ENCODE measurements at places on chromosomes 1 and 21.

DNA sequence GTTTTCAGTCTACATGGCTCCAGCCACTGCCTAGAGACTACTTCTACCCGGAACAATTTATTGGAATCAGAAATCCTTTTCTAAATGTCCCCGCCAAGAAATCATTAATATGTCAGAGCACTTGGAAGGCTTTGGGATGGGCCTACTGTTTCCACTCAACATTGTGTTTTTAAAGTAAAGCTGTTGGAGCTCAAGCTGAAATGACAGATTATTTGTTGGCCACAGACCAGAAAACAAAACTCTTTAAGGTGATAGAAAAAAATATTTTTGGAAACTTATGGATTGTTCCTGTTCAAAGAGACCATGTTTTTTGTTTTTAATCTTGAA lies 496 bp downstream of the VPS45 start:
- DNase-seq = no peak

DNA sequence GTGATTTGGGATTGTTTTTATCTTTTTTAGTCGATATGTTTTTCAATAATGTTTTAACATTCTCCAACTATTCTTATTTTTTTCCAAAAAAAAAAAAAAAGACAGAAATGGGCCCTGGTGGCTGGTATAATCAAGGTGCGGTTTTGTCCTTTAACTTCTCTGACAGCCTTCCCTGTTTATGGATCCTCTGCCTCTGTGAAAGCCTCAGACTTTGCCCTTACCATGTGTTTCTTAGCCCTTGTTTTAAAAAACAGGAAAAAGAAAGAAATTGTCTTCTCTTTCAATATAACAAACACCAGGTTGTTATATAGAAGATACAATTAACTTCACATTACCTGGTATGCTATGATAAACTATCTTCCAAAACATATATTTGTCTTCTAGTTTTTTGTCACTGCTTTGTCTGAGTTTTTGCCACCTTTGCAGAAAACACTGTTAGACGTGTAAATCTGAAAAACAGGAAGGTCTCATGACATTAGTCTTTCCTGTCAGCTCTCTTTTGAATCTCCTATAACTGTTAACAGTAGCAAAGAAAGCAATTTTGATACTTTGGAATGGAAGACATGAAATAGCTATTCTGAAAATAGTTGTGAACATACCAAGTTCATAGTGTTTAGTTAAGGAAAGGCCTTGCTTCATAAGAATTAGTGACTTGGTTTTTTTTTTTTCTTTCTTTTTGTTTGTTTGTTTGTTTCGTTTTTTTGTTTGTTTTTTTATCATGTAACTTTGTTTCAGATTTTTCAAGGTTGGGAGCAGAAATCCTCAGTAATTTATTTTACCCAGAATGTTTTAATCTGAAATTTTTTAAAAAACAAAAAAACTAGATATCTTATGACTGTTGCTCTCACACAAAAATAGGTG lies 31.7 kb upstream of the CACYBP start:
- no peak for DNase-seq

GRCh38 chr1:156367383-156368156 lies 1.4 kb upstream of the RHBG start:
- DNase-seq = no peak

DNA sequence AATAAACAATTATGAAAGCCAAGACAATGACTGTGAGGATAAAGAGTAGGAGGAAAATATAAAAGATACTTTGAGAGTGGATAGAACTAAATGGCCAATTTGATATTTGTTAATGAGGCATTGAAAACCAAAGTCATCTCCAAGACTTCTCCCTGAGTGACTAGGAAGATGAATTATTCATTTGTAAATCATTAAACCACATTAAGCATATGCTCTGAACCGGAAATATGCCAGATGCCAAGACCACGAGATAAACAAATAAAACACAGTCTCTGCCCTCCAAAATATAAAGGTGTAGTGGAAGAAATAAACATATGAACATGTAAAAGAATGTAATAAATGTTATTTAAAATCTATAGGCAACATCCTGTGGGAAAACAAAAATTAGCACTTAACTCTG lies 78.8 kb downstream of the MRPL39 start:
- DNase-seq = no peak

GRCh38 chr1:220917535-220918209 lies 38.4 kb downstream of the HLX start:
- DNase-seq = no peak

- no peak for DNase-seq
These were observed 4.6 kb downstream of the TRIM11 start for GRCh38 chr1:228401782-228402640.

- DNase-seq = no peak
These were observed 252.4 kb upstream of the DUSP10 start for GRCh38 chr1:221994274-221994698.

DNA sequence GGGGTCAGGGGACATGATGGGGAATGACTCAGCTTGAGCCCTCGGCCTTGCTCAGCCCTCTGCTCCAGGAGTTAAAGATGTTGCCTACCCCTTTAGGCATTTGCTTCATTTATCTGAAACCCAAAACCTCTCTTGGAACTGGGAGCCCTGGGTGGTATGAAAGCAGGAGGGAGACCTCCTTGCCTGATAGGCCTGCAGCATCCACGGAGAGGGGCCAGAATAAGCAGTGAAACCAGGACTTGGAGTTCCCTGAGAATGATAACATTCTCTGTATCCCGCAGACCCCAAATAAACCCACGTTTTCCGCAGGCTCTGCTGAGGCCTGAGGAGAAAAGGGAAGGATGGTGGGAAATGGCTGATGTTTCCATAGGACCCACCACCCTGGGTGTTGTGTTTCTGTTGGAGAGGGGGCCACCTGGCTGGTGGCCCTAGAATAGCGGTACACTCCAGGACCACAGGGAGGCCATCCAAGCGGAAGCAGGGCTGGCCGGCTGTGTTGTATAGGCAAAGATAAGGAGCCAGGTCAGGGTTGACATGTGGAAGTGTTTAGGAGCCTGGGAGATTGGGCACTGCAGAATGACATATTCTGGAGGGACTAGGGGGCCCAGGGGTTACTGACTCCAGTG lies 77.4 kb downstream of the FOXD2 start:
- DNase-seq = no peak

GRCh38 chr1:107550358-107550757 lies 409.5 kb downstream of the NTNG1 start:
- DNase-seq = no peak

DNA sequence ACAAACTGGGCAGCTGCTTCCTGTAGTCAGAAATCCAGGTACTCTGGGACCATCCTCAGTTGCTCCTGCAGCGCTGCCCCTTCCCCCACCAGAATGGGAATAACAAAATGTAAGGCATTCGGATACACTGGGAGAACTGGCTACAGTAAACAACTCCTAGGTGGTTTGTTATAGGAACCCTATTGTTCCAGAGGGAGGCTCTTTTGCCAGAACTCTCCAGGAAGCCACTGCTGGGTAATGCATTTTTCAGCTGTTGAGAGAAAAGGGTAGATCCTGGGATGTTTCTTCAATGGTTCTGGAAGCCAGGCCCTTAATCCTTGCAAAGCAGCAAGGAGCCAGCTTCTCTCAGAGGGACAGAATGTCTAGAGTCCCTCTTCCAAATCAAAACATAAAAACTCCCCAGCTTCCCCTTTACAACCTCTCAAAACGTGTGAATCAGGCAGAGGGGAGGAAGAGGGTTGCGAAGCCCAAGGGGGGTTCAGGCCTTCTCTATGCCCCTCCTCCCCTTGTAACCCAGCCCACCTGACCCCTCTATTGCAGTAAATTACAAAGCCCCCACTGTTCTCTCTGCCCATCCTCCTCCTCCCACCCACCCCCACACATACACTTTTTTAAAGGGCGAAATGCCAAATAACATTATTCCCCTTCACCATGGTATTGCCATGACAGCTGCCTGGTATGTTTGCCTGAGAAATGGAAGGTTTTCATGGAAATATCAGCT lies 29.1 kb downstream of the PLPP3 start:
- no peak for DNase-seq

DNA sequence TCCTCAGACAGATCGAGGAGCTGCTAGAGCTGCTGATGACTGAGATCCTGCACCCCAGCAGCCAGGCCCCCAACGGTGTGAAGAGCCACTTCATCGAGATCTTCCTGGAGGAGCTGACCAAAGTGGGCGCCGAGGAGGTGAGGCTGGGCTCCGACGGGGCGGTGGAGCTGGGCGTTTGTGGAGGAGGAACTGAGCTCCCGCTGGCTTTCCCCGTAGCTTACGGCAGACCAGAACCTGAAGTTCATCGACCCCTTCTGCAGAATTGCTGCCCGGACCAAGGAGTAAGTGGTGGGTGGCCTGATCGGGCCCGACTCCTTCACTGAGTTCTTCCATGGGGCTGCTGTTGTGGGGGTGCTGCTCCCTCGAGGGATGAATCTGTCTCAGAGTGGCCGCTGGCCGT lies 8.0 kb downstream of the RRP1 start:
- no peak for DNase-seq

DNA sequence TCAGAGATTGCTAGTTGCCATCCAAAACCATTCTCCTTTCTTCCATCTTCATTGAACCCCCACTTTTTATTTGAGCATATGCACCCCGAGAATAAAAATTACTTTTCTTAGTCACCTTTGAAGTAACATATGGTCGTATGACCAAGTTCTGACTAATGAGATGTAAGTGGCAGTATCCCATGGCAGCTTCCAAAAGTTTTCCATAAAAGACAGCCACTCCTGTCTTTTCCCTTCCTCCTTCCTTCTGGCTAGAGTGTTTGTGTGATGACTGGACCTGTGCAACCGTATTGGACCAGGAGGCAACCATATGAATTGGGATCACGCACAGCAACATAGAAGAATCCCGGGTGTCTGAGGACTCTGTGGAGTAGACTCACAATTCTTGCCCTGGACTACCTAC lies 41.1 kb upstream of the CCSAP start:
- no peak for DNase-seq

- DNase-seq = no peak
These were observed 13.0 kb downstream of the SLC19A2 start for GRCh38 chr1:169472738-169473137.

- no peak for DNase-seq
These were observed 515.5 kb downstream of the BRINP3 start for GRCh38 chr1:189962181-189962580.

DNA sequence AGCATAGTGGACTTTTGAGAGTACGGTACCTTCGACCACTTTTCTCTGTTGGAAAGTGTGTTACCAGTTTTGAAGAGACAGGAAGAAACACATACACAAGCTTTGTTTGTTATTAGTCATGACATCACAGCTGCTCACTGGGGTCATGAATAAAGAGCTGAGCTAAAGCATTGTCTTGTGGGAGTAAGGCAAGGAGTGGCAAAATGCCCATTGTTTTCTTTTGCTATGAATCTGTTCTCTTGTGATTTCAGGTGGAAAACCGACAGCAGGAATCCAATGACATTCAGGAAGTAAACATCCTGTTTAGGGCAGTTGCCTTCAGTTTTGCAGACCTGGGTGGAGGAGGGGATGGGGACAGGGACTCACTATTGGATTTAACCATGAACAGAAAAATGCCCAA lies 66.2 kb downstream of the RGL1 start:
- DNase-seq = no peak

- no peak for DNase-seq
These were observed 33.1 kb downstream of the MAN1C1 start for GRCh38 chr1:25649505-25650288.

GRCh38 chr1:5645929-5646328 lies 346.3 kb downstream of the NPHP4 start:
- DNase-seq = no peak

DNA sequence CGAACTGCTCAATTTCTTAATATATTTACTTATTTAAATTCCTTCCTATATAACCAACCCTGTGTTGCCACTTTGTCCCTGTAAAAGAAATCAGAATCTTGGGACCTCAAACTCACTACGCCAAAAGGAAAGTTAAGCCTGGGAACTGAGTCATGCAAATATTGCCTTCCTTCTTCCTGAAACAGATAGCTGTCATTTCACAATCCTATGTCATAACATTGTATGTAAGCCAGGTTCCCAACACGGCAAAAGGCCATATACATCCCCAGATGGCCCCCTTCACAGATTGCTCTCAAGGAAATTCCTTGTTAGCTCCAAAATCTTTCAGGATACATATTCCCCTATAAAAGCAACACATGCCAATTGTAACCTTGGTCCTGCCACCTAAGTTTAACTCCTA lies 39.7 kb downstream of the C21orf91 start:
- DNase-seq = no peak

DNA sequence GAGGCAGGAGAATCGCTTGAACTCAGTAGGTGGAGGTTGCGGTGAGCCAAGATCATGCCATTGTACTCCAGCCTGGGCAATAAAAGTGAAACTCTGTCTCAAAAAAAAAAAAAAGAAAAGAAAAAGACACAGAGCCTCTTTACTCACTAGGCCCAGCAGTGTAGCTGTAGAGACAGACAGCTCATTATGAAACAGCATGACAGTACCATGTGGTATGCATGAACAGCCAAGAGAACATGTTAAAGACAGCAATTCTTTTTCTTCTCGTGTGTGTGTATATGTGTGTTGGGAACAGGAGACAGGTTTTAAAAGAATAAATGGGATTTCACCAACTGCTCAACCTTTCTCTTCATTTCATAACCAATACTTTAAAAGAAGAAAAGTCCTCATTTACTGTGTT lies 118.8 kb downstream of the PIK3R3 start:
- DNase-seq = no peak

- no peak for DNase-seq
These were observed 10.6 kb downstream of the XKR8 start for GRCh38 chr1:27970401-27970800.

DNA sequence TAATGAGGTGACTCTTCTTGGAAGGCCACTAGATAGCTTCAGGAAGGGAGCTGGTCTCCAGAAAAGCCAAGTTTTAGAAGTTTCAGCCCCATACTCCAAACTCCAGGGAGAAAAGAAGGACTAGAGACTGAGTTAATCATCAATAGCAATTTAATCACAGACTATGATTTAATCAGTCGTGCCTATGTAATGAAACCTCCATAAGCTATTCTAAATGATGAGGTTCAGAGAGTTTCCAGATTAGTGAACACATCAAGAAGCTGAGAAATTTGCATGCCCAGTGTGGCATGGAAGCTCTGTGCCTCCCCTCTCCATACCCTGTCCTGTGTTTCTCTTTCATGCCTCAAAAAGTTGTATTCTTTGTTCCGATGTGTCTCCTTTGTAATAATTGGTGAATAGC lies 49.2 kb upstream of the CCDC190 start:
- DNase-seq = no peak

DNA sequence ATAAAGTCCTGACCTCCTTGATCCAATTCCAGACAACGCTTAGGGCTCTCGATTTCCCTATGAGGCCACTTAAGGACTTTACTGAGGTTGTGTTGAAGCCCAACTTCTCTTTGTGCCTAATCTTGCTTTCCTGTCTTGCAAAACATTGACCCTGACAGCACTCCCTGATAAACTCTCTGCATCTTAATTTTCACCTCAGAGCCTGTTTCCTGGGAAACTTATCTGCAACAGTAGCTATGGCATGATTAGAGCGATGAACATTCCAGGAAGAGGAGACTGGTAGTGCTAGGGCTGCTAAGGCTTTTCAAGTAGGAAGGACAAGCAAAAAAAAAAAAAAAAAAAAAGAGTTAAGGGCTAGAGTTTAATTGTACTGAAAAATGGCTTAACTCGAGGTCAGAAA lies 118.9 kb downstream of the RGS21 start:
- DNase-seq = no peak

DNA sequence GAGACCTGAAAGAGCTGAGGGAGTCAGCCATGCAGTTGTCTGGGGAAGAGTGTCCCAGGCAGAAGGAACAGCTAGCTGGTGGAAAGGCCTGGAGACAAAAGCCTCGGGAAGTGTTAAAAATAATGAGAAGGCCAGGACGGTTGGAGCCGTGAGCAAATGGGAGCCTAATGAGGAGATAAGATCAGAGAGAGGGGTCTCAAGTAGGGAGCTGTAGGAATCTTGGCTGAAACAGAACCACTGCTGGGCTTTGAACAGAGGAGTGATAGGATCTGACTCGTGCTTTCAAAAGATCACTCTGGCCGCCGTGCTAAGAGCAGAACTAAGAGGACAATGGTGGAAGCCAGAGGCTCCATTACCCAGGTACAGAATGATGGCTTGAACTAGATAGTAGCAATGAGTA lies 1.9 kb upstream of the FOXJ3 start:
- no peak for DNase-seq
